ENCODE measurements at places on chromosomes 7 and 10.
A peak's percentile ranks its signal among the peaks of the same experiment; 100 is the strongest.

DNA sequence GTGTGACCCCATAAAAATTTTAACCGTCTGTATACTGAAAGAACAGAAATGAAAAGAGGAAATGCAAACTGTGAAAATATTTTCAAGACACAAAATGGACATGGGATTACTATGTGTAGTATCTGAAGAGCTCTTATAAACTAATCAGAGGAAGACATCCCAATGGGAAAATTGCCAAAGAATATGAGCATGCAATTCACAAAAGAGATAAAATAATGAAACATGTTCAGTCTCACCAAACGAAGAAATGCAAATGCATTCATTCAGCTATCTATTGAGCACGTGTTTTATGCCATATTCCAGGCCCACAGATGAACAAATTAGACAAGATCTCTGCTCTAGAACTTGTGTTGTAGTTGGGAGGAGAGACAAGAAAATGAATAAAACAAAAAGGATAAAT, 63.2 kb downstream of the NHLRC2 start:
- DNase-seq: no peak

GRCh38 chr10:70271996-70272924, 11.5 kb downstream of the NPFFR1 start:
- no peak for DNase-seq

- no peak for DNase-seq
Observed at GRCh38 chr7:151871904-151872303, 5.0 kb downstream of the PRKAG2 start.

DNA sequence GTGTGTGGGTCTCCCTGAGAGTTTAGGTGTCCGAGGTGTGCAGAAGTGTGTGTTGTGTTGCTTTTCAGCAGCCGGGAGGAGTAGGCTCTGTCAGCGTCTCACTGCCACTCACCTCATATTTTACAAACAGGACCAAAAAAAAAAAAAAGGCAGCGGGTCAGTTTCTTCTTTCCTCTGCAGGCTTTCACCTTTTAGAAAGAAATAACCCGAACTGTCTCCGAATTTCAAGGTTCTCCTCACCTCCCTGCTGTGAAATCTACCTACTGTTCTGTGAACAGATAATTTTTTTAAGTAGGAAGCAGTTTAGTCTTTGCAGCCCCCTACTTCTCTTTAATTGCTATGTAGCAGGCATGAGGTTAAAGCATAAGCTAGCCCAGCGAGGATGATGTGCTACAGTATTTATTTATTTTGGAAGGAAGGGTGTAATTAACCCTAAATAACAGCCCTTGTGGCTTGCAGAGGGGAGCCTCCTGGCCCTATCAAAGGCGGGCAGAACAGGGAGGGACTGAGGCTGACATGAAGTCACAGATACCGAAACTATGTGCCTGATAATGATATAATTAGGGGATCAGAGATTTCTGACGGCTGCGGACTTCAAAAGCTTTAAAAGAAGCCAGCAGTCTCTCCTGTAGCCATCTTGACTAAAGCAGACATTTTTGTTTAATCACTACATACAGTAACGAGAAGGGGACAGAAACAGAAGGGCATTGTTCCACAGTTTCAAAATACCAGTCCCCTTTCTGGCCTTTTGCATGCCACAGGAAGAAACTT, 1.6 kb downstream of the BAMBI start:
- peak; percentile 33 for DNase-seq

- no peak for DNase-seq
Observed at GRCh38 chr7:6375348-6376101, 72.2 kb downstream of the DAGLB start.

DNA sequence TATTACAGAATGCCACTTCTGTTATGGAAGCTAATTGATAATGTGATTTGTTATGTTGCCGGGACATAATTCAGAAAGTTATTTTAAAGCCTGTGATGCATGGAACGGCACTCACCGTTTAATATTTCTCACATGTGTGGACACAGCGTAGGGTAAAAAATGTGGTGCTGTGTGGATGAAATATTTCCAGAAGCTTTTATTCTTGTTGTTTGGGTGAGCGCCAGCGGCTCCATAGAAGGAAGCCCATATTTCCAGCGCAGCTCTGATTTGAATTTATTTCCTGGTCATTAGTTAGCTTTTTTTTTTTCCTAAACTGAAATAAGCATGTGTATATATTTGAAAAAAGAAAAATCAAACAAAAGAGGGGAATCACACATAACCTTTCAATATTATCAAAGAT, 20.2 kb upstream of the NKX6-2 start:
- no peak for DNase-seq

DNA sequence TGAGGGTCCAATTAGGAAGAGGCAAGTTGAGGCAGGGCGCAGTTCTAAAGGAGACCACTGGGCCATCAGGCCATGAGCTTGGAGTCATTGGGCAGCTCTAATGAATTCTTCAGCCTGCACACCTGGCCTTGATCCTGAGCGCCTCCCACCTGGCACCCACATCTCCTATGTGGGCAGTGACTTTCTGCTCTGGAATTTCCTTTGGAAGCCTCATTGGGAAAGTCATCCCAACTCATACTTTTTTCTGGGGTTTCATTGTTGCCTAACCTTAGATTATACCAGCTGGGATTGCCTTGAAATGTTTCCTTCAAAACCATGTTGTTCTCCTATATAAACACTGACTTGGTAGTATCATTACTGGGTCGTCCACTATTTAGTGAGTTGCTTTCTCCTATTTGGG, 54.1 kb downstream of the PLPP4 start:
- DNase-seq: no peak

GRCh38 chr7:372932-373791, 83.2 kb downstream of the FOXL3 start:
- no peak for DNase-seq

DNA sequence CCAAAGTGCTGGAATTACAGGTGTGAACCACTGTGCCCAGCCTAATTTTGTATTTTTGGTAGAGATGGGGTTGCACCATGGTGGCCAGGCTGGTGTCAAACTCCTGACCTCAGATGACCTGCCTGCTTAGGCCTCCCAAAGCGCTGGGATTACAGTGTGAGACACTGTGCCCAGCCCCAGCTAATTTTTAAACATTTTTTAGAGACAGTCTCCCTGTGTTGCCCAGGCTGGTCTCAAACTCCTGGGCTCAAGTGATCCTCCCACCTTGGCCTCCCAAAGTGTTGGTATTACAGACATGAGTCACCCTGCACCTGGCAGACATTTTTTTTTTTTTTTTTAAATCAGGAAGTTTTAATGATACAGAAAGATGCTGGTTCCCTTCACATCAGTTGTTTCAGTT, 15.5 kb downstream of the DENND10 start:
- DNase-seq: no peak

DNA sequence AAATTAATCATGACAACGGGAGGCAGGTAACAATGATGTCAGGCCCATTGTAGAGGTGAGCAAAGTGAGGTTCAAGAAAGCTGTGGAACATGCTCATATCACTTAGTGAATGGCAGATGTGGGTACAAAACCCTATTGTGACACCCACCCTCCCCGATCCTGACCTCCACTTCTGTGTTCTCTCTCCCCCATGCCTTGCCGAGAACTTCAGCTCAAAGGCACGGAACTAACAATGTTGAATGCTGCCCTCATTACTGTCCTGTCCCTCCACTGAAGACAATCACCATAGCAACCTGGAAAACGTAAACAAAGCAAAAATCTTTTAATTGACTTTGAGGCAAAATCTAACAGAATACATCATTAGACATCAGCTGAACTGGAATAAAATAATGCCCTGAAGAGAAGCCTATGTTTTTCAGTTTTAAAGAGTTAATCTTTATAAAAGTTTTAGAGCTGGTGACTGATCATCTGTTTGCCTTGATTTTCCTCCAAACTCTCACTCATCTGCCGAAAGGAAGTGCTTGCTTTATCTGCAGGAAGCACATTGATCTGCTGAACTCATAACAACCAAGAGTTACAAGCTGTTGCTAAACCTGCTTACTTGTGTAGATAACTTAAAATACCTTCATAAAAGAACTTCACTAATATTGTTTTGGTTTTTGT, 133.6 kb downstream of the CUBN start:
- no peak for DNase-seq

DNA sequence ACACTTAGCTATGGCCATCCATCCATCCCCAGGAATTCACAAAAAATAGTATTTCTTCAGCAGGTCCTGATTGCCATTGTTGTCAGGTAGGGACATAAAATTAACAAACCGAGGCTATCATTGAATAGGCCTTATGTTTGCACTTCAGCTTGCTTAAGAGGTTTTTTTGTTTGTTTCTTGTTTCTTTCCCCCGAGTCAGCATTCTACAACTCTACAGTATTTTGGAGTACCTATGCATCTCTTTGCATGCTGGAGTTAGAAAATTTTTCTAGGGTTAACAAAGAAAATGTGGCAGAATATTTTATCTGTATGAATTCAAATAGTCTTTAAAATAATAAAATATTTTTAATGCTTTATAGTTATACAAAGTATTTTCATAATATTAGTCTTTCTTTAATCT, 26.3 kb downstream of the CHRM2 start:
- DNase-seq: no peak

GRCh38 chr10:63409465-63410027, 56.2 kb downstream of the JMJD1C start:
- DNase-seq: no peak

DNA sequence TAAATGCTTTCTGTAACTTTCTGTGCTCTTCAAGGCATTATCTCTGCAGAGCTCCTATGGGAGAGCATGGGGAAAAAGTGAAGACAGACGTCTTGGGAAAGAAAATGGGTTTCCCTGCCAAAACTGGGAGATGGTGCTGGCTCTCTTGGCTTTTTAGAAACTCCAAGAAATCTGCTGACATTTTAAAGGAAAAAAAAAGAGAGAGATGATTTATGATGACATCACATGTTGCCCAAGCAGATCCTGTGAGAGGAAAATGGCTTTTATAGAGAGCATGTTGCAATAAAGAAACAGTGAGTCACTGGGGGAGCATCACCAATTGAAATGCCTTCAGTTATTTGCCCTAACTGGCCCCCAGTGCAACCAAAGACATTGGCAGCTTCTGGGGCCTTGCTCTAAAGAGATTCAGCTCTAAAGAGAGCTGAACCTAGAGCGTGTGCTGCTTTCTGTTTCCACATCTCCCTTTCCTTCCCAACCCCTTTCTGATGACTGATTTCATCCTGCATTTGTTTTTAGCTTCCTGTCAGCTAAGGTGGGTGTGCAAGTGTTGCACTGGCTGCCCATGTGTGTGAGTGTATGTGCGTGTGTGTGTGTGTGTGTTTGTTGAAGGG, 37.7 kb downstream of the LRMDA start:
- no peak for DNase-seq

DNA sequence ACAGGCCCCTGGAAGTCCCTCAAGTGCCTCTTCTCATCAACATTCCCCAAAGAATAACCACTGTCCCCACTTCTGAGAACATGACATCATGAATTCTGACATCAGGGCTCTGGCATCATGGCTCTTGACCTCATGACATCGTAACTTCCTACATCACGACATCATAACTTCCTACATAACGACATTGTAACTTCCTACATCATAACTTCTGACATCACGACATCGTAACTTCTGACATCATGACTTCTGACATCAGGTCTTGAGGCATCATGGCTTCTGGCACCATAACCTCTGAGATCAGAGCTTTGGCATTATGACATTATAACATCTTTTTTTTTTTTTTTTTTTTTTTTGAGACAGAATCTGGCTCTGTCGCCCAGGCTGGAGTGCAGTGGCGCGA, 66.7 kb upstream of the FAM20C start:
- DNase-seq: no peak

DNA sequence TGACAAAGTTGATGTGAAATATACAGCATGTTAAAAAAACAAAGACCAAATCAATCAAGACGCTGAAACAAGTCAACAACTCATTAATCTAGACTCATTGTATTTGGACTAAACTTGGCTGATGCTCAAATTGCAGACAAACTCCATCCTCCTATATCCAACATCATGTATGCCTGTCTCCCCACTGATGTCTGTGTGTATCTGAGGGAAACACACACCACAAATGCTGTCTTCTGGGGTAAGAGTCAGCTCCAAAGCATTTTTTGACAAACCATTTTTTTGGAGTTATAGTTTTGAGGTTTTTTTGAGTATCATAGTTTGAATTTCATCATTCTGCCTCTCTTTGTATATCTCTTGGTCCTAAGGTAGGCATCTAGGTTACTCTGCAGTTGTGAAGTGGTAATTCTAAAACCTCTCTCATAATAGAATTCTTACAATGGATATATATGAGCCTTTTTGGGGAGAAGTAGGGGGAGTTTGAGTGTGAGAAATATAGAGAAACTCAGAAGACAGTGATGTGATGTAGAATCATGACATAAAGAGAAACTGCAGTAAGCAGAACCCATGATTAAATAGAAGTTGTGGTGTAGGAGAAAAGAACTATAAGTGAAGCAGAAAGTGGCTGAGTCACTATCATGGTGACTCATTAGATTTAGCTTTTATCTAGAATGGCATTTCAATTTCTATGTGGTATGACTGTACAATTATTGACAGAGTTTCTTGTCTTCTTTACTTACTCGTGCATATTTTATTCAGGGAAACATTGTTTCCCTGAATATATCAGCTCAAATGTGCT, 1531.1 kb upstream of the LRRTM3 start:
- DNase-seq: no peak

Measured in NCI-H1436 (cell line).